ENCODE measurements at places on chromosomes 4 and X. TPM values are rescaled to one million over a fixed set of nuclear protein-coding genes. Genes with fewer than 3 reads are reported as not detected.

Gene DSPP
- not detected for total RNA-seq

Gene MAPK10
- 2.9 TPM for total RNA-seq

DNA sequence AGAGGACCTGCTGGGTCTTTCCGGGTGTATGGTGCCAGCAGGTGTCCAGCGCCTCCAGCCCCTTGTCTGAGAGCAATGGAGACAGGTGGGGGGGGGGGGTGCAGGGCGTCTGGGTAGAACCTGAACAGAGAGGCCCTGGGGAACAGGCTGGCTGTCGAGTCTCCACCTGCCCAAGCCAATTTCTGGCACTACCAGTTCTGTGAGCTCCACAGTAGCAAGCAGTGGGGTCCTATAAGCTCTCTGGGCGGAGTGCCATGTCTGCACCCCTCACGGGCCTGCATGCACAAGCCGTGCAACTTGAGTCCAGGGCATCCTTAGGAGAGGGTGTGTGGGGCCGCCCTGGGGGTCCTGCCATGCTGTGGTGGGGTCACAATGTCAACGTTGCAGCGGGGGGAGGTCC is 10.1 kb upstream of the FGFR3 start:
- no peak for DNase-seq

DNA sequence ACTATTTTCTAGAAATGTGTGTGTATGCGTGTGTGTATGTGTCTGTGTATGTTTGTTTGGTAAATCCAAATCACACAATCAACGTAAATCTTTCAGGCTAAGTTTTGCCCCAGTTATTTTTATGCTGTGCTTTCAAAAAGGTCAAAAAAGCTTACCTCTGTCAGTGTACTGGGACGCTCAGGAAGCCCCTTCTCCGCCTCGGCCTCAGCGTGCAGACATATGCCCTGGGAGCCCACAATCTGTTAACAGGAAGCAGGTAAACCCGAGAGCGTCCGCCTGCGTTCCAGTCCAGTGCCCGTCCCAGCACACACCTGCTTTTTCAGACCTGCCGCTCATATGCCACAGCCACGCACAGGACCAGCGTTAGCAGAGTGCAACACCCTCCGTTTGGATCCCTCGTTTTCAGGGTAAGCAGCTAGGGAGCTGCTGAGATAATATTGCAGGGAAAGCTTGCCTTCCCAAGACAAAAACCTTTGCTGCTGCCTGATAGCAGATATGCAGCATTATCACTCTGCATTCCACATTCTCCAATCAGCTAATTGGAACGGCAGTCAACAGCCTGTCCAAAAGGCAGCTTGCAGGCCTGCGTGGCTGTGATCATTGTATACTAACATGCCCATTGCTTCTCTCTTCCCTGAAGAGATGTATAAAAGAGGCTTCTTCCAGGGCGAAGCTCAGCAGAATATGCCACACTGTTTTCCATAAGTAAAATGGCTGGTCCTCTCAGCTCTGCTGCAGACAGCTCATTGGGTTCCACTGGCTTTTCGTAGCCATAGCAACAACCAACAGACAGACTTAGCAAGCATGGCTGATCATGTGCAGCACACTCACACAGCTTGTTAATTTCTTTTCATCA is at the start of gene SORBS2:
Gene SORBS2, minus strand, starts transcription at position 686 of the 856 bp plus-strand sequence. CDS start 121,623 bp downstream, outside the sequence.
- peak; percentile 48 for DNase-seq

DNA sequence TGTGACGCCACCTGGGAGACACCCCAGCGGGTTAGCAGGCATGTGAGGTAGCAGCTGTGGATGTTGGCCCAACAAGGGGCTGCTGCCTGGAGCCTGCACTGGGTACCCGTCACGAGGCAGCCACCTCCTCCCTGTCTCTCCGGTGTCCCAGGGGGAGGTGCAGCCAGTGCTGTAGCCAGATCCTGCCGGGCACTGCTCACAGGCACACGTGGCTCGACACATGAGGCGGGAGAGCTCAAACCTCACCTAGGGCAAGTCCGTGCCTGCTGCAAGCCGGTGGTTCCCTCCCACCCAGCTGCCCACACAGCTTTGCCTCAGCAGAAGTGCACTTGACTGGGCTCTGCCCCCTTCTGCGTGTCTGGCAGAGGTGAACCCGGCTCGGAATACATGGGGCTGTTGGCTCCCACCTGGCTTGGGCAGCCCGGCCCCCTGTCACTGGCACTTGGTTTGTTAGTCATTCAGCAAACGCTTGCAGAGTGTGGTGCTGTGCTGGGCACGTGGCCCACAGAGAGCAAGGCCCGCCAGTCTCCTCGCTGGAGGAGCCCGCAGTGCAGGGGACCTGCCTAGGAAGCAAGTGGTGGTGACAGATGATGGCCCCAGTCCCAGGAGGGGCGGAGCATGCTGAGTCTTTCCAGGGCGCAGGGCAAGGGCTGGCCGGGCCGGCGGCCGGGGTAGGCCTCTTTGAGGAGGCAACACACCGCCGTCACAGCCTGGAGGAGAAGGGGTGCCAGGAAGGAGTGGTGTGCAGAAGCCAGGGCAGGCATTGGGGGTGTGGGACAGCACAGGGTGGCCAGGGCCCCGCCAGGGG is 10.1 kb upstream of the SH3TC1 start:
- no peak for DNase-seq

Data from Calu3 (cell line).